ENCODE measurements at places on chromosomes 4 and X.

DNA sequence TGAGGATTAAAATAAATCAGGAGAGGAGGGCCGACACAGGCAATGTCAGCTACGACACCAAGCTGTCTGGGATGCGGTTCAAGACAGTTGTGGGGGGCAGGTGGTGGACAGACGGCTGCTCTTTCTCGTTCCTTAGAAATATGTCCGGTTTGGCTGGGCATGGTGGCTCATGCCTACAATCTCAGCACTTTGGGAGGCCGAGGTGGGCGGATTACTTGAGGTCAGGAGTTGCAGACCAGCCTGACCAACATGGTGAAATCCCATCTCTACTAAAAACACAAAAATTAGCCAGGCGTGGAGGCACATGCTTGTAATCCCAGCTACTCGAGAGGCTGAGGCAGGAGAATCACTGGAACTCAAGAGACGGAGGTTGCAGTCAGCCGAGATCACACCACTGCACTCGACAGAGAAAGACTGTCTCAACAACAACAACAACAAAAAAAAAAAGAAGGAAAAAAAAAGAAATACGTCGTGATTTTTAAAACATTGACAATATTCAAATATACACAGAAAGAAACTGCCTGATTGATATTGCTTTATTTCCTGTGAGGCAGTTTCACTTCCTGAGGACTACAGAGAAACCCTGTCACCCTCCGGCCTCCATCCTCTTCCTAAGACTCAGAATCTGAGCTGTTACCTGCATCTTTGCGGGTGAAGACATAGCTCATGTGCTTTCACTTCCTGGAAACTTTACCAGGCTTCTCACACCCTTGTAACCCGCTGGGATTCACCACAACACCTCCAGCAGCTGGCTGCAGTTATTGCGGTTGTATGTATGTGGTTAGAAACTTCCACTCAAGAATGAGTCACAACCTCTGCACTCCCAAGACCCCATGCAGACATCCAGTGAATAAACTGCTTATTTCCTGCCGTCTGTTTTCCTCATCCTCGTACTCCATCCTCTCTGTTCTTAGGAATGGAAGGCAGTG lies 63.8 kb upstream of the STS start:
- DNase-seq = no peak

DNA sequence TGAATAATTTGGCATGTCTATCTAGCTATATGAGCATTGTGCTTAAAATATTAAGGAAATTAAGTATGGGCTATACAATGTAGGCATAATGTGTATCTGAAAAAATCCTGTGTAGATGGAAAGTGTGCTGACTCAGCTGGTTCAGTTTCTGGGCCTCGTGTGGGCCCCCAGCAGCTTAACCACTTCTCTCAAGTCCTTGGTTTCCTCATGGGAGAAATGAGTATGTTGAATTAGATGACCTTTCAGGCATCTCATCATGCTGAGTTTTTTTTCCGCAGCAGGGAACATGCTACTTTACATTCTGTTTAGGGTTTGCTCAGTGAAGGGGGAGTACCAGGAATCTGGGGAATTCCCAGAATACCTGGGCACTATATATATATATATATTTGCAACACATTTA lies 30.5 kb downstream of the RHOH start:
- DNase-seq = no peak

DNA sequence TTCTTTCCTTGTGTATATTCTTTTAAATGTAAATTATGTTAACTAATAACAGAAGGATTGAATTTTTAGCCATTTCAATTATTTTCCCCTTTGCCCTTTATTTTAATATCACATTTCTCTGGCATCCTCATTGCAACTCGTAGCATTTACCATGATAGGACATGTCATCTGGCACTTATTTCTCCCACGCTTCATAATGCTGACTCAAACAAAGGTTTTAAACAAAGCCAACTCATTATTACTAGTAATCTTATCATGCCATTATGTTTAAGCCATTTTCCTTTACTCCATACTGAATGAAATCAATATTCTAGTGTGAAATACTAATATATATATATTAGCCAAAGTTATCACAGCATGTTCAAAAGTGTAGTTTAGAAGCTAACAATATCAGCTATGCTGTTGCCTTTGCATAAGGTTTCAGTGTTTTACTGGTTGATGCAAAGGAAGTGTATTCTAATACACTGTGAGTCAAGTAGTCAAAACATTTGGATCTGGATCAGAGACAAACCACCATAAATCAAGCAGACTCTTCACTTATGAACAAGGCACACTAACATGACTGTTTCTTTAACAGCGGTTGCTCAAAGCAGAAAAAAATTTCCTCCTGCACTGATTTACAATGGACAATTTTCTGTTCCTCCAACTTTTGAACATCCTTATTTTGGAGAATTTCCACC lies 281.6 kb downstream of the SLC7A11 start:
- DNase-seq = no peak

- DNase-seq = no peak
Measured at GRCh38 chr4:182878633-182879495, 38.3 kb downstream of the DCTD start.

DNA sequence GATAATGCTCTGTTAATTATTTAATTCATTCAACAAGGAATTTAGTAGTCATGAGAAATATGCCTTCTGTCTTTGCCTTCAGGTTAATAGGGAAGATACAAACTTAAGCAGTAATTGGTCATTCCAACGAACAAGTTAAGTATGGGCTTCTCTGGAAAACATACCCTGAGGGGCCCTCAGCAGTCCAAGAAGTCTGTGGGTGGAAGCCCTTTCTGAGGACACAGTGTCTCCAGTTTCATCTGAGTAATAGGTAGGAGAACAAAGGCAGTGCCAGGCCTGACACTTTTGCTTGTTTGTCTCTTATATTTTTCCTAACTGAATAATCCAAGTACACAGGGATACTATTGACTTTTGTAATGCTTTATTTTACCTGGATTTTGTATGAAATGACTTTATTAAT lies 262.5 kb downstream of the FBXW7 start:
- DNase-seq = no peak

DNA sequence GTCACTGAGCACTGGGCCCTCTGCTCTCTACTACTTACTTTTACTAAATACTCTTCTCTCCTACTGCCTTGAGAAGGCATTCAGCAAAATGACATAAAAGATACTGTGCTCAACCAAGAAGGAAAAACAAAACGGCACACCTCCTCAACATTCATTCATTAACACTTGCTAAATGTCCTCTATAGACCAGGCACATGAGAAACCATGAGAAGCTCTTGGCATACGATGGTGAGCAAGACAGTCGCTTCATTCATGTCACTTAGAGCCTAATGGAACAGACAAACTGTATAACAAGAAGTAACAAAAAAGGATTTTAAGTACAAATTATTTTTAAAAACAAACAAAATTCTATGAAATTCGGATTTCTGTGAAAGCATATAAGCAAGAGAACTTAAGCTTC lies 38.7 kb downstream of the COL25A1 start:
- DNase-seq = no peak

All from cortex of kidney (tissue), 1 donor.